ENCODE measurements at places on chromosomes 12 and 14. TPM values are rescaled to one million over a fixed set of nuclear protein-coding genes. Genes with fewer than 3 reads are reported as not detected.

Gene KRT73
- 0.52 TPM for total RNA-seq

Gene TULP3
- total RNA-seq: 16.3 TPM

DNA sequence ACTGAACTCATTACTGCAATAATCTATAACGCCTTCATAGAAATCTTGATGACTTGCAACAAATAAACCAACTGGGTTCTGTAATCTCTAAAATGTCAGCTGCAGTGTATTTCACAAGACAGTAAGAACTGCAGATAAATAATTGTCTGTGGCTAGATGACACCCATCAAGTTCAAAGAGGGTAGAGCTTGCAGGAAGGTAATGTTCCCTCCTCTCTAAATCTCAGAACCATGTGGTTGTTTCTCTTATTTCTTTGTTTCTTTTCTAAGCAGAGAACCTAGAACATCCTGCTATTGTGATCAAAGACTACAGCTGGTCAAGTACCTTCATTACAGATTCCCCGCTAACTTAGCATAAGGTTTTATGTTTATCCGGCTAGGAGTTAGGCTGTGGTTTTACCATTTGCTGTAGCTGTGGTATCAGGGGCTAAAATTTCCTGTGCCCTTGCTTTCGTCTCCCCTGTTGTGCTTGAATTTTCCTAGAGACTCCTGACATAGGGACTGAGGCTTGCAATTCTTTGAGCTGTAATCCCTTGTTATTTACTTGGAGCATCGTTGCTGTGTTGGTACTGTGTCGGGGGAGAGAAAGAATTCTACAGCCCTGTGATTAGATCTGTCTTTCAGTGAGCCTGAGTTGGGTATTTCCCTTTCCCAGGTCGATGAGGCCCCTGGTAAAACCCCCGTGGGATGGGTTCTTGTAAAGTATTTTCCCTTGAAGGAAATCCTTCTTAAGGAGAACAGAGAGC is 253.1 kb upstream of the BTG1 start:
- H3K36me3 ChIP-seq: no peaks in the 10 kb centered on the region
- no peak overlapping the region for H3K27ac ChIP-seq
- no peak overlapping the region for H3K4me3 ChIP-seq
- peaks cover 4% of the 10 kb centered on the region for H3K4me1 ChIP-seq

- peak overlapping the region; percentile 88 for H3K27ac ChIP-seq
- no peak for DNase-seq
- peak overlapping the region; percentile 69 for H3K4me3 ChIP-seq
- peaks cover 31% of the 10 kb centered on the region for H3K4me1 ChIP-seq
These were observed 26.4 kb upstream of the HIGD1C start for GRCh38 chr12:50925920-50926319.

- H3K27me3 ChIP-seq: no peaks in the 10 kb centered on the region
- peaks cover 36% of the 10 kb centered on the region for H3K4me1 ChIP-seq
- peak overlapping the region; percentile 89 for H3K27ac ChIP-seq
- H3K4me3 ChIP-seq: peak overlapping the region; percentile 96
- H3K36me3 ChIP-seq: peaks cover 33% of the 10 kb centered on the region
These were observed 742 bp downstream of the SPSB2 start for GRCh38 chr12:6872073-6873048.

DNA sequence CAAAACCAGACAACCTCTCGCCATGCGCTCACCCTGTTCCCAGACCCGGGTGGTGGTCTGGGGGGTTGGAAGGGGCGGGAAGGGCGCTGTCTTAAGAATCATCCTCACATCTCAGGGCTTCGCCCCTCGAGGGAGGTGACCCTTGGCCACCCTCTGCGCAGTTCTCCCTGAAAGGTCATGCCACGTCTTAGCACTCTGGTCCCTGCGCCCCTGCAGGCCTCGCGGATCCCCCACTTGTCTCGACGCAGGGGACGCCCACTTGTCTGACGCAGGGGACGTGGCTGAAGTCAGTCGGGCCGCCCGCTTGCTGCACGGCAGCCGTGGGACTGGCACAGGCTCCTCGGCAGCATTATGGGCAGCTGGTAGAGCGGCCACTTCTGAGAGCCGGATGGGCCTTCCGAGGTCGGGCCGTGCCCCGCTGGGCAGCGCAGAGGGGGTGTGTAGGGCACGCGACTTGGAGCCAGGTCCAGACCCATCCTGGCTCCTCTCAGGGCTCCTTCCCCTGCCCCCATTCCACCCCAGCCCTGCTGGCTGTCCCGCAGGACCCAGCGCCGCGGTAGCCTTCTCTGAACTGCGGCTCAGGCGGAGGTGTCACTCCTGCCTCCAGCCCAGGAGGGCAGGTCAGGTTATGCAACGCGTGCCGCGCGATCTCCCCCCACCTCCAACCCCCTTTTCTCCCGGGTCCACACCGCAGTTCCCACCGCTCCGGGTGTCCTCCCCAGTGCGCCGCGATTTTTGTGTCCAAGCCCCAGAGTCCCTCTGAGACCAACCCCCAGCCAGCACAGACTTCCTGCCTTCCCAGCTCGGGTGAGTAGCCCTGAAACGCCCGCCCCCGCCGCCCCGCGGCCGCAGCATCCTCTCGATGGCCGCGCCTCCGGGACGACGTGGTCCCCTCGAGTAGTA is 40.9 kb upstream of the CAPRIN2 start:
- DNase-seq: peak; percentile 77
- H3K27ac ChIP-seq: peak overlapping the region; percentile 24
- H3K27me3 ChIP-seq: peaks cover 9% of the 10 kb centered on the region
- H3K4me3 ChIP-seq: peak overlapping the region; percentile 57
- H3K36me3 ChIP-seq: no peaks in the 10 kb centered on the region
